Activated CD4-positive, CD25-positive, alpha-beta regulatory T cell treated with anti-CD3 and anti-CD28 coated beads, Interleukin-2, amount 50 U/mL, for 16 hours (primary cell): ENCODE measurements at places on chromosomes 11 and 22.

DNA sequence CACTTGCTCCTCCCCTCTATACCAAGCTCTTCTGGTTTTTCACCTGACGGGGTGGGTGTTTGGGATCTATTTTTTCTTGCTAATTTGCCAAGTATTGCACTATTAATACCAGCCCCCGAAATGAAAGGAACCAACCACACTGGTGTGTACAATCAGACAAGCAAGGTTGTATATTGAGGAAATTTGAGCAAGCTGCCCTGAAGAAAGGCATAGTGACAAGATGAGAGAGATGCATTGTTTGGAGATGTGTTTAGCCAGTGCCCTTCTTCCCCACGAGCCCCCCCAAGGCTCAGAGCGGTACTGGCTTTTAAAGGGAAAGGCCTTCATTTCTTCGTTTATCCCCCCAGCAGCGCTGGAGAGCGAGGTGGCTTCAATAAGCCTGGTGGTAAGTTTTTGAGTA, 15.2 kb upstream of the GAS2L1 start:
- DNase-seq, result no peak

DNA sequence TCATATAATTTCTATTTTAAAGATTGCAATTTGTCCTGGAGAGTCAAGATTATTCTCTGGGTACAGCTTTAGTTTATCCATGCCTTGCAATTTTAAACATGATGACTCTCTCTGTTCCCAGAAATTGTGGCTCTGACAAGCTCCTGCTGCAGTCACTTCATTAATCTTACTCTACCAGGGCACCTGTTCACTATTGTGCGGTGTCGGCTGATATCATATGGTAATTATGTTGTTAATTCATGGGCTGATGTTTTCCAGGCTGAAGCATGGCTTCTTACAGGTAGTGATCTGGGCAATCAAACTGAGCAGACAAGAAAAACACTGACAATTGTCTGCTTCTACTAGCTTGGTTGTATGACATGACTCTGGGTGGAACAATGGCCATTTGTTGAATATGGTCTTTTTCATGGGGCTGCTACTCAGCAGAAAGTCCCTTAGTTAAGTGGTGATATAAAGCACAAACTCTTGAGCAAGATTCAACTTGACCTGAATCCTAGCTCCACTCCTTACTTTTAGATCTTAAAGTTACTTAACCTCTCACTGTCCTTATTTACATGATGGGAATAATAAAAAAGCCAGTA, 230.7 kb downstream of the FAT3 start:
- no peak for DNase-seq

- DNase-seq, result no peak
Measured at GRCh38 chr11:96061069-96061468, 137.2 kb upstream of the MTMR2 start.

GRCh38 chr22:24386937-24387471, 40.4 kb upstream of the ADORA2A start:
- DNase-seq, result no peak

DNA sequence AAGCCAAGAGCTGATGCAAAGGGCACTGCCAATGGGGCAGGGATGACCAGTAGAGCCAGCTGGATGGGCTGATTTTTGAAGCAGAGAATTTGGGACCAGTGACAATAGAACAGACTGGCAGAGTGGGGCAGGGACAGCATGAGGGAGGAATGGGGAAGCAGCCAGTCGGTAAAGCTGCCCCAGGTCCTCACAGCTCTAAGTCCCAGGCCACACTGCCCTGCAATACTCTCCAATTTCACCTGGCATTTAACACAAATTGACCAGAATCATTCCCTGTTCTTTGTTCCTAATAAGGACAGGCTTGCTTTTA, 186.9 kb downstream of the CTTN start:
- no peak for DNase-seq

DNA sequence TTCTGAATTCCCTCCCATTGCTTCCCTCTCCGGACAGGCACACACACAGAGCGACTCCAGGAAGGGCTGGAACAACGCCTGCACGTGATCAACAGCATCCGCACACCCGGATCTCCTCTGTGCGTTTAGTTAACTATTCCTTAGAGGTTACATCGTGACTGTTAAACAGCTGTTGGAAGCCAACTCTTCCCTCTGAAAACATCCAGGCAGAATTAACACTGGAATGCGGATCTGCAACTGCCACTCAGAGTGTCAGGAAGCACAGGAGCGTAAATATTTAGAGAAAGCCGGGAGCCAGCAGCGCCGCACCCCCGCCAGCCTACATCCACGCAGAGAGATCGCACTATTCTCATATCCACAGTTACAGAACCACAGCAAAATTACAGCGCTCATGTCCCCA, 46.2 kb downstream of the SHANK2 start:
- DNase-seq, result no peak

- no peak for DNase-seq
Measured at GRCh38 chr11:73223998-73224730, 6.1 kb downstream of the P2RY2 start.

- no peak for DNase-seq
Measured at GRCh38 chr11:64841592-64842365, 2.7 kb downstream of the CDC42BPG start.

DNA sequence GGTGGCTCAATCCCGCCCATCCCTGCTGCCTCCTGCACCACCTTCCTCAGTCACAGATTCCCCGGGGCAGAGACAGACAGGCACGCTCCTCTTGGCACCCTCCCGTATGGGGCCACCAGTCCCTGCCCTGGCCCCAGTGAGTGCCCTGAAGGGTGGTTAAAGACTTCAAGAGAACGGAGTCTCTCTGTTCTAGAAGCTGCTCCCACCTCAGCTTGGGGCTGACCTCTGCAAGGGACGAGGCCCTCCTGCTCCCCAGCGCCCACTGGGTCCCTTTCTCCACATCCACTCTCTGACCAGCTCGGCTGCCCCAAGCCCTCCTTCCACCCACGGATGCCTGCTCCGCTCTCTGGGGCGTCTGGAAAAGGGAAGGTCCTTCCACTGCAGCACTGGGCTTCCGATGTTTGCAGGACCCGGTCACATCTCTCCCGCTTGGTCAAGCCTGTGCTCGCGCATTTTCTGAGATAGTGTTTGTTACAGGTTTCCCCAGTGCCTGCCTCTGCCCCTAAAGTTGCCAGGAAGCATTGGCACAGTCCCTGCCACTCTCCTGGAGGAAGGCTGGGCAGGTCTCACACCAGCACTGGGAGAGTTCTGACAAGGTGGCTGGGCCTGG, 1487.9 kb downstream of the TBC1D22A start:
- DNase-seq, result no peak

DNA sequence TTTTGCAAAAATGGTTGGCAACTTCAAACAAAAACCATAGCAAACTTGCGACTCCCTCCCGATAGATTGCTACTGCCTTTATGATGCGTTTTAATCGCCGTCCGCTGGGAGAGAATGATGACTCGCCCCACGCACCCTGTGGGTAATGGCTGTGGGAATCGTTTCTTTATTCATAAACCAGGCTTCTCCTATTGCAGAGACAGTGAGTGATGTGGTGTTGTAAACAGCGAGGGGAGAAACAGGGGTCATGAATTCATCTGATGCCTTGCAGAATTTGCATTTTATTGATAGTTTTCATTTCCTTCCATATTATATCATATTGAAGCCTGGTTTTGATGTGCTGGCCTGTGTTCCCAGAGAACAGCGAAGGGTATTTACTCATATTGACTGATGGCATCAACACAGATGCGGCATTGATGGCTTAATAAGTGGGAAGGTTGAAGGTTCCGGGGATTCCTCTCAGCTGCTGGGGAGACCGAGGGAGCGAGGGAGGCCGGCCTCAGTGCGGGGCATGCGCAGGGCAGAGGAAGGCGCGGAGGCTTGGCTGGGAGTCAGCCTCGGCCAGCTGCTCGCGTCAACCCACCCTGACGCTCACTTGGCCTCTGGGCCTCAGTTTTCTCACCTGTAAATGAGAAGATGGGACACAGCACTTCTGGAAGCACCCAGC, 41.3 kb downstream of the ARHGAP8 start:
- no peak for DNase-seq

DNA sequence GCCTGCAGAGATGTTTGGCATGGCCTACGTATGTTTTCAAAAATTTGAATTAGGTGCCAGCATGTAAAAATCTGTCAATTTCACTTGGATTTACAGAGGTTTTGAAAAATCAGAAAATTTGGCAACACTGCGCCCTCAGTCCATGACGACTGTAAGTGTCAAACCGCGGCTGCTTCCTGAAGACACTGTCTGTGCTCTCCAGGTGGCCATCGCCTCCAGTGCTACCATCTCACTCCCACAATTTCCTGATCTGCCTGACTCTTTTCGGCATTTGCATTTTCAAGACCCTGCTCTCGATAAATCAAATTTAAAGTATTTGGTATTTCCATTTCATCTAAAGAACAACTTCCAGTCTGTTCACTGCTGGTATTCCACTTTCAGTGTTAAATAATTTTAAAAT, 34.6 kb downstream of the VSIG10L2 start:
- DNase-seq, result no peak

- DNase-seq, result no peak
Measured at GRCh38 chr11:101446238-101446637, 137.6 kb downstream of the TRPC6 start.

DNA sequence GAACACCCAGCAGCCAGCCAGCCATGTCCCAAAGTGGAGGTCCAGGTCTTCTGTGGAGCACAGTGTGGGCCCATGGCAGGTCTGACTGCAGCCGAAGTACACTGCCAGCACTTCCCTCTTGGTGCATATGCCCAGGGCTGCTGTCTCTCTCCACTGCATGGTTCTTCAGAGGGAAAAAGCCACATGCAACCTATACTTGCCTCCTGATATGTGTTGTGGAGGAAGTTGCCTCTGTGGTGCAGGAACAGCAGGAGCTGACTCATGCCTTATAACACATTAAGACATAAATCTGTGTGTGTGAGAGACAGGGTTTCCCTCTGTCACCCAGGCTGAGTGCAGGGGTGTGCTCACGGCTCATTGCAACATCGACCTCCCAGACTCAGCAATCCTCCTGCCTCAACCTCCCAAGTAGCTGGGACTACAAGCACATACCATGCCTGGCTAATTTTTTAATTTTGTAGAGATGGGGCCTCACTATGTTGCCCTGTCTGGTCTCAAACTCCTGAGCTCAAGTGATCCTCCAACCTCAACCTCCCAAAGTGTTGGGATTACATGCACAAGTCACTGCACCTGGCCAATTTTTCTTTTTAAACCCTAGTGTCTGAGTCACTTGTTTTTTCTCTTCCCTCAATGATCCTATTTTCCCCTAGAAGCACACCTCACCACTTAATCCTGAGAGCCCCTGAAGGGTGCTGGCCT, 98.8 kb downstream of the MPPED2 start:
- no peak for DNase-seq

- DNase-seq, result no peak
Measured at GRCh38 chr11:73143126-73143838, 1.2 kb upstream of the FCHSD2 start.

DNA sequence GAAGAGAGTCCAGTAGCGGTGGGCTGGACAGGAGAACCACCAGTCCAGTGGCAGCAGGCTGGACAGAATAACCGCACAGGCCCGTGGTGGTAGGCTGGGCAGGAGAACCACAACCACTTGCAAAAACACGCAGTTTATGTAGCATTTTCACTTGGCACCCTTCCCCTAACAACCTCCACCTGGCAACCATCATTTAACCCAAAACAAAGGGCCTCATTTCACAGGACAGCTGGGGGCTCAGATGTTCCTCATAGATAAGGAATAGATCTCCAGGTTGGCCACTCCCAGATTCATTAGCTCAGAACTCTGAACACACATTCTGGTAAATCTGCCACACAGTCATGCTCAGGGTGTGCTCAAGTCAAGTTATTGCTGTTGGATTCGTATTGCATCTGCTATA, 41.2 kb downstream of the SYTL2 start:
- no peak for DNase-seq

DNA sequence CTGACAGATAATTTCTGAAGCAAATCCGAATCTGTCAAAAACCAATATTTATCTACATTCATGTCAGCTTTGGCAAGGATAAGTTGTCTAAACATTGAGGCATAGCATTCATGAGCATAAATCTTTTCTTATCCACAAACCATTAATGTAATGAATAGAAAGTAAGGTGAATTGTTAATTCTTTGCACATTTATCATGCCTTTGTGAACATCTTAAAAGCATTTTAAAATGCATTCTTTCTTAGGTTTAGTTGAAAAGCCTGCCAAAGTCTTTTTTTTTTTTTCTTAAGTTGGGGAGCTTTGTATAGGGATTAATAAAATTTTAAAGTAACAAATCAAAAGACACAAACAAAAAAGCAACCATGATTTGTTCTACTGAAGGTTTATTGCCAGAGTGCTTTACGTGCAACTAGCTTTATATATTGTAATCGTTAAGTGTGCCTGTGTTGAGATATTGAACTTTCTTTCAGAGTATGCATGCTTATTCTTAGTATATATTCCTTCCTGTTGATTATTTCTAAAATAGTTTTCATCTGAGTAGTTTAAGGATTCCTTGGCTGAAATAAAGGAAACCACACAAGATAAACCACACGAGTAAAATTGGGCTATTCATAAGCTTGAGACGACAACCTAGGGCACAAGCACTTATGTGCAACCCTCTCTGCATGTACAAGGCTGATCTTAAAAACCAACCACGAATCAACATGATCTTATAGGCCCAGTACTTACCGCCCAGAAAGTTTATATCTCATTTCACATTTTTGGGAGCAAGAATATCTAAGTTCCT, 1110.9 kb upstream of the CNTN5 start:
- DNase-seq, result no peak

GRCh38 chr11:107017104-107017432, 1.2 kb downstream of the GUCY1A2 start:
- no peak for DNase-seq

DNA sequence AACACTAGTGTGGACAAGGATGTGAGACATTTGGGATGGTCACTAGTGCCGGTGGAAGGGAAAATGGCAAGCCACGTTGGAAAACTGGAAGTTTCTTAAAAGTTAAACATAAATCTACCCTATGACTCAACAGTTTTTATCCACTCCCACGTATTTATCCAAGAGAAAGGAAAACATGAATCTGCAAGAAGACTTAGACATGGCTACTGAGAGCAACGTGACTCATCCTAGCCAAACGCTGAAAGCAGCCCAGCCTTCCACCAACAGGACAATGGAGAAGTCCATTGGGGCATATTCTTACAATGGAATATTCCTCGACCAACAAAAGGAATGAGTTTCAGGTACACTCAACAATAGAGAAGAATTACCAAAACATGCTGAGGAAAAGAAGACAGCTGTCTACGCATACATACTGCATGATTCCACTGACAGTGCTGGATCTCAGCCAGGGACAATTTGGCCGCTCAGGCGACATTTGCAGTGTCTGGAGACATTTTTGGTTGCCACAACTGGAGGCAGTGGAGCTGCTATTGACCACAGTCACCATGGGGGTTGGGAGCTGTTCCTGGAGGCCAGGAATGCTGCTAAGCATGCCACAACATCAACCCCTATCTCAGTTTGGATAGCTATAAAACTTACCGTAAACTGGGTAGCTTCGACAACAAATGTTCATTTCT, 21.2 kb downstream of the SYT13 start:
- DNase-seq, result no peak

DNA sequence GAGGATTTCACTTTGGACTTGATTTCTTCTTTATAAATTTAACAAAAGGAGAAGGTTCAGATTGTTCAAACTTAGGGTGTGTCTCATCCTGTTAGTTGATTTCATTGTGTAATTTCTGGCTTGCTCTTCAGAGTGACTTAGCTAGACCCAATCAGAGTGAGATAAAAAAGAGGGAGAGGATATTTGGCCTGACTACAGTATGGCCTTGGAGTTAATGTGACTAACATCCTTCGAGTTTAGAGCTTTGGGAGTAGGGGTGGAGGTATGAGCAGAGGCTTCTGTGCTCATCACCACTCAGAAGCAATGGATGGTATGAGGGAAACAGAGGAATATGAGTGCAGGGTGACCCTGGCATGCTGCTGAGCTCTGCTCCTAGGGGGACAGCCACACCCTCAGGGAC, 114.2 kb downstream of the ME3 start:
- DNase-seq, result no peak
